ENCODE measurements at places on chromosomes 4 and X.

DNA sequence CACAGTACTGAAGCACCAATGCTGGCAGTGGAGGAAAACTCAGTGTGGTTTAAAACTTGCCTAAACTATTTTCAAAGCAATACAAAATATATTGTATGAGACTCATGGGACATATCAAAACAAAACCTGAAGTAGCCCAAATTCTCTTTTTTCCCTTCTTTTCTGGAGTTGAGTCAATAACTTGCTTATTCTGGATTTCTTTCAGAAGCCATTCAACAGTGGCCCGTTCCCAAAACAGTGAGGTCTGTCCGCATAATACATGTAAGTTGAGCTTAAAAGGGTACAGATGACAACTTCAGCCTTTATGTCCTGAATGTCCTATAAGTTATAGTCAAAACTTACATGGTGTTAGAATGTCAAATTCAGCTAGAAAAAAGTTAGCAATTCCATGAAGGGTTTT lies 100.8 kb downstream of the SHISA3 start:
- no peak for DNase-seq

- no peak for DNase-seq
These were observed 67.3 kb downstream of the AFAP1 start for GRCh38 chr4:7872264-7872771.

- DNase-seq: no peak
These were observed 146.3 kb upstream of the ATP6AP2 start for GRCh38 chrX:40434443-40434842.

DNA sequence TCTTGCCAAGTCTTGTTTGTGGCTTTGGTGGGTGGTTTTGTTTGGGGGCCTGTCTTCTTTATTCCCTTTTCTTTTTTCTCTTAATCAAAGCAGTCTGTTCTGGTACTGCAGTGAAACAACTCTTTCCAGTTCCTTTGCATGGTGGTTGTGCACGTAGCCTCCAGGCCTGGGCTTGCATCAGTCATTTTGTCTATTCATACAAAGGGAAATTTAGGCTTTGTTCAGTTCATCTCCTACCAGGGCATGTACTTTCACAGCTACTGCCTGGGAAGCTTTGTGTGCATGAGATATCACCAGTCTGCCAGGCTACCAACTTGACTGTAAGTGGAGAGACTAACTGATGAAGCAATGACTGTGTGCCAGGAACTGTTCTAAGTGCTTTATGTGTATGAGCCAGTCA lies 8.5 kb downstream of the TRIM2 start:
- DNase-seq: no peak

DNA sequence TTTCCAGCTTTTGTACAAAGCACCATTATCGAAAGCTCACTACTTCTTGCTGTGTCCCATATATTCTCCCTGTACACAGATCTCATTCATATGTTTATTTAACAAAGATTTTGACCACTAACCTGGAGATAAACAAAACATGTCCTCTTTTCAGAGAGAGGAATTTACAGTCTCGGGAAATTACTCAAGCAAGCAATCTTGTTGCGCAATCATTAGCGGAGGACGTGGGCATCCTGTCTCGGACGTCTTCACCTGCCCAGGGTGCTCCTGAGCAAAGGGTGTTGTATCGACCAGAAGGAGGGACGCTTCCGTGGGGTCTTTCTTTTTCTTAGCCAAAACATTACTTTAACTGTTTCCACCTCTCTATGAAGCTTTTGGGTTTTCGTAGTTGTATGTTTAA lies 66.5 kb upstream of the CLCN4 start:
- no peak for DNase-seq

DNA sequence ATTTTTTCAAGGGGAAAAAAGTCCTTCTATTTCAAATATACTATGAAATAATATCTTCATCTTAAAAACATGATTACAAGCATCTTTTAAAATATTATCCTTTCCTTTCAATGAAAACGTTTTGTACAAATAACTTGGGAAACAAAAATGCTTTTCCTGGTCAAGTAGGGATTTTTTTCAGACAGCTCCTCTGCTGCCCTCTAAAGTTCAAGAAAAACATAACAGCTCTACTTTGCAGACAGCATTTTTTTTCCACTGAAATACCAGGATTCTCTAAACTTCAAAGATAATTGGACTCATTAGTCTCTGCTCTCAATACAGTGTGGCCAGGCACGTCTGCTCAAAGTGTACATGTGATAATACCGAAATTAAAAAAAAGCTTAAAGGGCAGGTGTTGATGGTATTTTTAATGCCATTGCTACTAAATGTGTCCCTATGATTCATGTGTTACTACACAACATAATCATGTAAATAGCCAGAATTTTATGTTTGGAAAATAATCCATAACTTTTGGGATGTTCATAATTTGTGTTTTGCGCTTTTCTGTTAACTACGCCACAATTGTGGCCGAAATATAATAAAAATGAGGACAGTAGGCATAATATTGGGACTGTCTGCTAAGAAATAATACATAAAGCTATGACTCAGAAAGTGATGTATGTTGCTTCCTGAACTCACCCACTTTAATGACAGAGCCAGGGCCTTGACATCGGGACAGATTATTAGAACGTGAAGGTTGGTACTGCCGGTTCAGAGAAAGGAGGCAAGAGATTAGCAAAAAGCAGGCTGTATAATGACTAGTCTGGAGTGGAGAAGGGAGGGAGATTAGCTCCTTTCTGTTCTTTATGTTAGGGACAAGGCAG lies 478.9 kb downstream of the KCNIP4 start:
- DNase-seq: no peak

DNA sequence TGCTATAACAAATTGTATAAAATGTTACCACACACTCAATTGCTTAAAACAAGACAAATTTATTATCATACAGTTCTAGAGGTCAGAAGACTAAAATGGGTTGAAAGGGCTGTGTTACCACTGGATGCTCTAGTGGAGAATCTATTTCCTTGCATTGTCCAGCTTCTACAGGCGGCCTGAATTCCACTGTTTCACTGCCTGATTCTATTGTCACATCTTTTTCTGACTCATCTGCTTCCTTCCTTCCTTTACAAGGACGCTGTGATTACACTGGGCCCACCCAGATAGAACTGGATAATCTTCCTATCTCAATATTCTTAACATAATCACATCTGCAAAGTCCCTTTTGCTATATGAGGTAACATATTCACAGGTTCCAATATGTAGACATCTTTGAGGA lies 19.4 kb upstream of the ARMCX1 start:
- DNase-seq: no peak

DNA sequence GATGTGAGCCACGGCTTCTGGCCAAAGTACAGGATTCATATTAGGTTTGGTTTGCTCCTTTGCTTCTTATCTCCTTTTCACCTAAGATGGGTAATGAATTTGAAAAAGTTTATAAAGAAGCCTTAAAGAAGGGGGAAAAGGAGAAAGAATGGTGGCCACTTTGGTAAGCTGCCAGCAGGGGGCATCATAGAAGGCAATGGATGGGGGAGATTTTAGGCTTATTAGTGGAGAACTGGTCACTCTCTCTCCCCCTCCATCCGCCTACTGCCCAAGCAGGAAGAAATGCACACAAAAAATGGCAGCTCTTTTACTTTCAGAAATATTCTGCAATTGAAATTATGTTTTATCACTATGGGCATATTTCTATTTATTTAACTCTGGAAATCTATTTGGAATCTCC lies 32.0 kb downstream of the SPARCL1 start:
- no peak for DNase-seq

DNA sequence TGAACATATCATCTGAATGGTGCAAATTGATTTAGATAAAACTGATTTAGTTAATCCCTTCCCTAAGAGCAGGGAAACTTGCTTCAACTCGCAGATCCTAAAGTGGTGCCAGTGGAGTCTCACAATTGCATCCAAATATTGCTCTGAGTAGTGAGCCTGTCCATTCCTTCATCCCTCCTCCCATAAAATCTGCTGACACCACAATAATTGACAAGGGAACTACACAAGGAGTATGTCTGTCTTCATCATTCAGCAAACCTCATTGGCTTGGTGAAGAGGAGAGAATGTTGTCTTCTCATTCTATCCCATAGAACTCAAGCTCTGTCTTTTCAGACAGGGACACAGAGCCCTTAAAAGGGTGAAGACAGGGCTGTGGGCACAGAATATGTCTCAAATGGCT lies 4.2 kb downstream of the MID2 start:
- no peak for DNase-seq

DNA sequence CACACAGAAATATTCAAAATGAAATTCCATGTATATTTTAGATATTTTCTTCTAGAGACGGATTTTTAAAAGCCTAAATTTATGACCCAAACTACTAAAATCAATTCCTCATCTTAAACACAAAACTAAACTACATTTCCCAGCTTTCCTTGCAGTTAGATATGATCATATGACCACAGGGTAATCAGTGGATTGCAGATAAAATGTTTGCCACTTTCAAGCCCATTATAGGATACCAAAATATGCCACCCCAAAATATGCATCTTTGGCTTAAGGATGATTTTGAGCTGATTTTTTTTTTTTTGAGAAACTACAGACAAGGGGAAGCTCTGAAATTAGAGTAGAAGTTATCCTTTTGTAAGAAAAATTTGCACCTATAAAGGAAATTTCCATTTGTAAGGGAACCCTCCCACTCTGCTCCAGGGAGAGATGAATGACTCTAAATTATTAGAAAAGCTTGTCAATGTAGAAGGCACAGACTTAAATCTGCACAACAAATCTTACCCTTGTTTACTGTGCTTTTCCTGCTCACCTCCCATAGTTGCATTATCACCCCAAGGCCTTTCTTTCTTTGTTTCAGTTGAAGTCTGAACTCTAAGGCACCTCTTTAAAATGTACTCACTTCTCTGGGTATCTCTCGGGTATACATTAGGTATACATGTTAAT lies 503.0 kb downstream of the PDHA2 start:
- DNase-seq: no peak

DNA sequence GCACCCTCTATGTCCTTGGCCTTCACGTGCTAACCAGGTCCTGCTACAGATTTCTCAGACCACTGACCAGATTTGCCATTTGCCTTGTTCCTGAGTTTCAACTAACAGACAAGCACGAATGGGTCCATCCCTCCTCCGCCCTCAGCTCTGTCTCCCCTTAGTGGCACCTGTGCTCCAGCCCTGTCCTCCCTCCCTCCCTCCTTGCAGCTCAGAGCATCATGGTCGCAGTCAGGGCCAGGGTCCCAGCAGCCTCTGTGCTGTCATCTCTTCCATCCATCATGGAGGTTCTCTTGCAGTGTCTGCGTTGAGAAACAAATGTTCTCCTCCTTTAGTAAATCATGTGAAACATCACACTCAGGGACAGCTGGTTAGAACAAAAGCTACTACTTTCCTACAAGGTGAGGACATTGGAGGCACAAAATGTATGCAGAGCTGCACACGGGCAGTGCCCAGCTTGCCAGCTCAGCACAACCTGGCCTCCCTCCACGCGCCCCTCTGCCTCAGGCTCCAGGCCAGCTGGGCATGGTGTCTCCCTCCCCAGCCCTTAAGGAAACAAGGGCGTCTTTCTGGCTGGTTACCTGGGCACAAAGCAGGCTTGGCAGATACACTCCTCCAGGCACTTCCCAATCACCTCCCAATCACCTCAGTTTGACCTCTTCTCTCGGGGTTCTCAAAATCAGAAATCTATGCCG lies 79.5 kb upstream of the ATP6AP2 start:
- DNase-seq: no peak

DNA sequence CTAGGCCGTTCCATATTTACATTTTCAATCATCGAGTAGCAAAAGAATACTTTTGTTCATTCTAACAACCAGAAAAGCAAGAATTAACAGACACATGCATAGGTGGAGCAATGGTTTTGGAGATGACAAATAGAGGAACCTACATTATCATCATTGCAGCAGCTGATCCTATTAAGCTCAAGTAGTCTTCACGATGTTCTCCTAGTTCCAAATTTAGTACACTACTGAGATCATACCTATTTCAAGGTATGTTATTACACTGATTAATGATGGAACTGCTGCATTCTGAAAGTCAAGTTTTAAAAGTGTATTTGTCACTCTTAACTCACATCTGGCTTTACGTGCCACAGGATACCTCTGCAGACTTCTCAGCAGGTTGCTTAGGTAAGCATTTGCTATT lies 87.4 kb downstream of the ADGRA3 start:
- no peak for DNase-seq

GRCh38 chr4:86380181-86380724 lies 20.4 kb upstream of the MAPK10 start:
- DNase-seq: no peak

DNA sequence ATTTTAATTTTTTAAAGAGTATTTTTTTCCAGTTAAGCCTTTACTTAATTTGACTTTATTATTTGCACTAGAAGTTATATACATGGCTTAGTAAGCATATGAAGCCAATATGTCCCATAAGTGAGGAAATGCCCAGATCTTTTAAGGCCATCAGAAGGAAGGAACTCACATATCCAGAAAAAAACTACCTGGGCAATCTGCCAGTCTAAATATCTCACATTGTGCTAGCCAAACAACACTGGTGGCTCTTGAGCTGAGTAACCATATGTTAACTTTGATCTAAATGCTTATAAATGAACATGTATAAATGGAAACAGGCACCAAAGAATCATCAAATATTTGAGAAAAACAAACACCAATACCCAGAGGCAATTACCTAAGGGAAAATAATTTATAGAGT lies 138.6 kb upstream of the APOOL start:
- no peak for DNase-seq

DNA sequence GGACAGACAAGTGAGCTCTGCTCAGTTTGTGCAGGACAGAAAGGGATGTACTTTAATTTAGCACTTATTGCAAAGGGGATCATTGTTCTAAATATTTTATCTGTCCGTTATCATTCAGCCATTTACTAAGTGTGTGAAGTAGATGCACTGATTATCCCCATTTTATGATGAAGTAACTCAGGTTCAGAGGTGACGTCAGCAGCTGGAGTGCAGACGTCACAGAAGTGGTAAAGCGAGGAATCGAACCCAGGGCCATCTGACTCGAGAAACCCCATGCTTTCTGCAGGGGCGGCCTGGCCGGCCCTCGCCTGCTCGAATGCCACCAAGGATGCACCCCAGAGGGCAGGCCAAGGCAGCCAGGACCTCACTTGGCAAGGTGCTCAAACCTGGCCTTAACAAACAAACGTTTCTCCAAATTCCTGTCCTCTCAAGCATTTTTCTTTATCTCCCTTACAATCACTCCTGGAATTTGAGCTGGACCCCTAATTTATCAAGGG lies 75.0 kb downstream of the DCTD start:
- DNase-seq: no peak

DNA sequence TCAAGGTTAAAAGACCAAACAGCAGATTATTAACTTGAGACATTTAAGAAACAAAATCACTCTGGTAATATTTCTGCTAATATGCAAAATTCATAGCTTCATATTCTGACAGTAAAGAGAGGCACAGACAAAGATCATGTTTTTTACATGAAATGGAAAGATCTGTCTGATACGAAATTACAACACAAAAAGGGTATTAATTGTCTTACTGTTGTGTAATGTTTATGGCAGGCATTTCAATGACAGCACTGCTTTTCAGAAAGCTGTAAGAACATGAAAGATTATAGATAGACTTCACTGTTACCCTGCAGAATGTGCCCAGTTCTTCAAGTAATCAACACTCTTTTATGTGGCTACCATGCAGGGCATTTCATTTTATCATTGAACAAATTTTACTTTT lies 15.4 kb downstream of the DCHS2 start:
- no peak for DNase-seq
